ENCODE measurements at places on chromosomes 5 and 9.

GRCh38 chr5:73777192-73777591, 151.2 kb downstream of the ARHGEF28 start:
- DNase-seq, result no peak

- DNase-seq, result no peak
Measured at GRCh38 chr5:107831612-107832395, 161.1 kb upstream of the EFNA5 start.

DNA sequence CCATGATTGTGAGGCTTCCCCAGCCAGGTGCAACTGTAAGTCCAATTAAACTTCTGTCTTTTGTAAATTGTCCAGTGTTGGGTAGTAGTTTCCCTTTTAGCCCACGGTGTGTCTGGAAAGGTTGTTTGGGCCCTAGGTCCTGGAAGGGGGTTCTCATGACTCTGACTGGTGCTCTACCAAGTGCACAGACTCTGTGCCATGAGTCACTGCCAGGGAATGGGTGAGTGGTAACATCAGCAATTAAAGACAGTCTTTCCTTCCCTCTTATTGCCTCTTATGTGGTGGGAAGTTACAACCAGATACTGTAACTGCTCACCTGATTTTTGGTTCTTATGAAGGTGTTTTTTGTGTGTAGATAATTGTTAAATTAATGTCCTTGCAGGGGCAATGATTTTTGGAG, 141.2 kb downstream of the PRDM9 start:
- DNase-seq, result no peak

DNA sequence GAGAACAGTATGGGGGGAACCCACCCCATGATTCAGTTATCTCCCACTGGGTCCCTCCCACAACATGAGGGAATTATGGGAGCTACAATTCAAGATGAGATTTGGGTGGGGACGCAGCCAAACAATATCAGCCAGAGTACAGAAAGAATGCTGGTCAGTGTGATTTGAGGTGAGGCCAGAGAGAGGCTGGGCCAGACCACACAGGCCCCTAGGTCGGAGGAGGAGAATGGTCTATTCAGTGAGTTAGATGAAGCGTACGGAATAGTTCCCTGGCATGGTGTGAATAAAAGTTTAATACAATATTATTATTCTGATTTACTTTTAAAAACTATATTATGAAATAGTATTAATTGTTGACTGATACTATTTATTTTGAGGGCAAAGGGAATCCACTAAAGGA, 39.7 kb downstream of the PCSK5 start:
- no peak for DNase-seq

GRCh38 chr5:31059889-31060288, 133.6 kb upstream of the CDH6 start:
- no peak for DNase-seq

All from CD8-positive, alpha-beta T cell (primary cell).